Activated naive CD4-positive, alpha-beta T cell treated with anti-CD3 and anti-CD28 coated beads for 36 hours (primary cell): ENCODE measurements at places on chromosomes 13 and 19. TPM values are rescaled to one million over a fixed set of nuclear protein-coding genes. Genes with fewer than 3 reads are reported as not detected.

Gene ZNF175
- 6.5 TPM for total RNA-seq

DNA sequence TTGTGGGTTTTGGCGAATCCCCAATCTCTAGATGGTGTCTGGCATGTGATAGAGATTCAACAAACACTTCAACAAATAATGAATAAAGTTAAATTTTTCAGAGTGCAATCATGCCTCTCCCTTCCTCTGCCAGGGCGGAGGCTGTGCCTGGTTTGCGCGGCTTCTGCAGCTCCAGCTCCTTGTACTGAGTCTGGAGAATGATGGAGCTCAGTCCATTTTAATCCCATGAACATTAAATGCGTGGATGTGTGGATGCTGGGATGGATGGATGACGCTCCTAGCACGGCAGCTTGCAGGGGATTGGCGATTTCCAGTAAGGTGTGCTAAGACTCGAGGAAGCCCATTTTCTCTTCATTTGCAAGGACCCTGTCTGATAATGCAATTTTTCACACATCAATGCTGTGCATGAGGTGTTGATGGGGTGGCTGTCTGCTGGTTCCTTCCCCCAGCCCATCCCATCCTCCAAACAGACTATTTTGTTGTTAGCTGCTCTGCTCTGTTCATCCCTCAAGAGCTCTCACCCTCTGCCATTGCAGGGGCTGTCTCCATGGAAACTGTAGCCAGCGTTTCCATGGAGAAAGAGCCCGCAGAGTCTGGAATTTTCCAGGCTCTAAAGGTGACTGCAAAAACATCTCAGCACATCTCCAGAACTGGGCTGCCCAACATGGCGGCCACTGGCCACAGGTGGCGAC lies 92.6 kb upstream of the PEG3 start:
- no peak overlapping the region for H3K27ac ChIP-seq
- no peaks in the 10 kb centered on the region for H3K27me3 ChIP-seq
- H3K4me3 ChIP-seq, result no peak overlapping the region
- no peaks in the 10 kb centered on the region for H3K4me1 ChIP-seq
- H3K36me3 ChIP-seq, result peaks cover 6% of the 10 kb centered on the region
- DNase-seq, result no peak

DNA sequence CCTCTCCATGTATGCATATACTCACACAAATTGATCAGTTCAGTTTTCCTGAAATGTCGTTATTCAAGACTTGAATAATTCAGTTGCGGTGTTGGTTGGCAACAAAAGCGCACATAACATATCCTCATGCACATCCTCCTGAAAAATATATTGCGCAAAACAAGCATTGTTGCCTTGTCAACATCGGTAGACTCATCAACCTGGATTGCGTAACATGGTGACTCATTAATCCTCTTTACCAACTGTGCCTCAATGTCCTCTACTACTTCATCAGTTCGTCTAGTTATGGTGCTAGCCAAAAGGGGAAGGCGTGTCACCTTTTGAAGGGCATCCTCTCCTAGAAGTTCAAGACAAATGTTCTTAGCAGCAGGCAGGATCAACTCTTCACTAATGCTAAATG lies 357.7 kb downstream of the LMO7 start:
- H3K27me3 ChIP-seq, result no peaks in the 10 kb centered on the region
- H3K36me3 ChIP-seq, result no peaks in the 10 kb centered on the region
- H3K27ac ChIP-seq, result no peak overlapping the region
- no peaks in the 10 kb centered on the region for H3K4me1 ChIP-seq
- H3K4me3 ChIP-seq, result no peak overlapping the region

- no peaks in the 10 kb centered on the region for H3K27me3 ChIP-seq
- H3K27ac ChIP-seq, result peak overlapping the region; percentile 94
- peaks cover 59% of the 10 kb centered on the region for H3K36me3 ChIP-seq
- H3K4me1 ChIP-seq, result peaks cover 96% of the 10 kb centered on the region
- no peak for DNase-seq
- H3K4me3 ChIP-seq, result peak overlapping the region; percentile 57
These were observed 10.8 kb downstream of the LCP1 start for GRCh38 chr13:46171217-46171616.

DNA sequence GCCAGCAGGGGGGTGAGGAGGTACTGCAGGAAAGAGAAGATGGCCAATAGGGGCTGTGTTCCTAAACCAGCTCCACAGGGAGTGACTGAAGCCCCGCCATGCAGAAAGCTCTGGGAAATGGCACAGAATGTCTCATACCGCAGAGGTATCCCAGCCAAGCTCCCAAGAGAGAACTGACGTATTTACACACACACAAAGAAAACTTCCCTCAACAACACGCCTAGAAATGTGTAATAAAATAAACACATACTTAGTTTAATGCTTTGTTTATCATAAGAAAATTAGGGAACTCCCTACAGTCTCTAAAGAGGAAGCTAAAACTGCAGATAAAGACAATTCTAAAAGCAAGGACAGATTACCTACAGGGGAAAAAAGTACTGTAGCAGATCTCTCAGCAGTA lies 40.0 kb downstream of the ESD start:
- H3K4me3 ChIP-seq, result no peak overlapping the region
- peaks cover 4% of the 10 kb centered on the region for H3K36me3 ChIP-seq
- H3K27me3 ChIP-seq, result no peaks in the 10 kb centered on the region

Gene PRRG2
- total RNA-seq, result 0.52 TPM

Gene DCT
- total RNA-seq, result not detected

DNA sequence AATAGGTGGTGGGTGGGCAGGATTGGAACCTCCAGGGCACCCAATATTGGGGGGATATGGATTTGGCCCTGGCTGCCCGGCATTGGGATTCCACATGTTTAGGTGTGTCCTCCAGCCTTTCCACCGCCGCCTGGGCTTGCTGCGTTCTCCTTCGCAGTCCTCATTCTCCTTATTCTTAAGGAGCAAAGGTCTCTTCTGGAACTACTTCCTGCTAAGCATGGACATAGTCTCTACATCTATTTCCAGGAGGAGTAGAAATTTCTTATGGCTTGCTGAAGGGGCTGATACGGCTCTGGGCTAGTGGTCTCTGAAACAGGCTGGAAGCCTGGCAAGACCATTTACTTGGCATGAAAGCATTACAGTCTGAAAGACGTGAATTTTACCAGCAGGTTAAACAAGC lies 9.2 kb upstream of the FCGBP start:
- H3K4me3 ChIP-seq, result no peak overlapping the region
- DNase-seq, result no peak
- H3K27me3 ChIP-seq, result no peaks in the 10 kb centered on the region
- peaks cover 79% of the 10 kb centered on the region for H3K4me1 ChIP-seq

Gene KASH5
- 3.2 TPM for total RNA-seq

GRCh38 chr19:53140351-53140750 lies 7.6 kb upstream of the ZNF415 start:
- H3K36me3 ChIP-seq, result peaks cover 61% of the 10 kb centered on the region
- H3K27ac ChIP-seq, result no peak overlapping the region
- no peaks in the 10 kb centered on the region for H3K27me3 ChIP-seq
- DNase-seq, result no peak
- H3K4me1 ChIP-seq, result no peaks in the 10 kb centered on the region

- H3K4me3 ChIP-seq, result no peak overlapping the region
- DNase-seq, result no peak
- peaks cover 2% of the 10 kb centered on the region for H3K4me1 ChIP-seq
- H3K36me3 ChIP-seq, result peaks cover 39% of the 10 kb centered on the region
- H3K27me3 ChIP-seq, result no peaks in the 10 kb centered on the region
These were observed 125.0 kb downstream of the VWA8 start for GRCh38 chr13:41835871-41836270.

GRCh38 chr19:42397263-42398166 lies 7.4 kb upstream of the CNFN start:
- peak overlapping the region; percentile 65 for H3K27ac ChIP-seq
- peaks cover 2% of the 10 kb centered on the region for H3K36me3 ChIP-seq
- peak overlapping the region; percentile 89 for H3K4me3 ChIP-seq
- no peaks in the 10 kb centered on the region for H3K27me3 ChIP-seq

- H3K4me3 ChIP-seq, result no peak overlapping the region
- no peaks in the 10 kb centered on the region for H3K4me1 ChIP-seq
- no peak for DNase-seq
- peaks cover 7% of the 10 kb centered on the region for H3K27me3 ChIP-seq
- H3K27ac ChIP-seq, result no peak overlapping the region
These were observed 66.0 kb upstream of the TNFRSF19 start for GRCh38 chr13:23504180-23504579.

- no peaks in the 10 kb centered on the region for H3K27me3 ChIP-seq
- H3K27ac ChIP-seq, result no peak overlapping the region
- peaks cover 1% of the 10 kb centered on the region for H3K36me3 ChIP-seq
- H3K4me1 ChIP-seq, result no peaks in the 10 kb centered on the region
- H3K4me3 ChIP-seq, result no peak overlapping the region
- DNase-seq, result no peak
These were observed 46.7 kb upstream of the ZNF835 start for GRCh38 chr19:56718231-56718630.

DNA sequence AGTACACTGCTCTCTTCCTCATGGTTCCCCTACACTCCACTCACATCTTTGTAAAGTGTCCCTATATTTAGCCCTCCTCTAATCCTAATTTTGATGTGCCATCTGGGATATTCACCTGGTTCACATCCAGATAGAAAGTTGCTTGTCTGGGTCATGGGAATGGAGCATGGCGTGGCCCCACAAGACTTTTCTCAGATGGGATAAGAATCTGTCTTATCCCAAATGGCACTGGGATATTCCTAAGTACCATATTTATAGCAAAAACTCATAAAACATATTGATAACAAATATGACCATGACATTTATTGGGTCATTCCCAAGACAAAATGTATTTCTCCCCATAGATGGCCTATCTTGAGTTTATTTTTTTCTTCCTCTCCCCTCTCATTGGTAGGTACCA lies 49.5 kb upstream of the POMP start:
- no peaks in the 10 kb centered on the region for H3K36me3 ChIP-seq
- DNase-seq, result no peak
- H3K4me3 ChIP-seq, result no peak overlapping the region
- H3K4me1 ChIP-seq, result peaks cover 20% of the 10 kb centered on the region
- H3K27ac ChIP-seq, result no peak overlapping the region
- H3K27me3 ChIP-seq, result no peaks in the 10 kb centered on the region

DNA sequence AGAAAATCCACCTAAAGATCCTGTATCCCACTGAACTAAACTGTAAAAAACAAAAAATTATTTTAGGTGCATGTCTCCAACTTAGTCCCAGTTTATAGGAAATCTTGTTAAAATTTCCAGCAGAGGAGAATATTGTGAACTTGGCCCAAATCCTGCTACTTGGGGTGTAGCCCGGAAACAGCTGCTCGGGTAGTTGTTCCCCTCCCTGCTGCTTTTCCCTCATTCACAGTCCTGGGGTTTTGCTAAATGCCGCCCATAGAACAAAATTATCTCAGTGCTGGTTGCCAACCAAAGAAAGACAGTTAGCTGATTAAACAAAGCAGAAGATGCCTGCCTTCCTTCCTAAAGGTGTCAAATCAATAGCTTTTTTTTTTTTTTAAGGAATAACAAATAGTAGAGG lies 330.5 kb upstream of the KLF12 start:
- DNase-seq, result no peak
- no peaks in the 10 kb centered on the region for H3K36me3 ChIP-seq
- peaks cover 1% of the 10 kb centered on the region for H3K27me3 ChIP-seq

DNA sequence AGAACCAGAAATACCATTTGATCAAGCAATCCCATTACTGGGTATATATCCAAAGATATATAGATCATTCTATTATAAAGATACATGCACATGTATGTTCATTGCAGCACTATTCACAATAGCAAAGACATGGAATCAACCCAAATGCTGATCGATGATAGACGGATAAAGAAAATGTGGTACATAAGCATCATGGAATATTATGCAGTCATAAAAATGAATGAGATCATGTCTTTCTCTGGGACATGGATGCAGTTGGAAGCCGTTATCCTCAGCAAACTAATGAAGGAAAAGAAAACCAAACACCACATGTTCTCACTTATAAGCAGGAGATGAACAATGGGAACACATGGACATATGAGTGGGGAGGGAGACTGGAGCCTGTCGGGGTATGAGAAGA lies 1540.9 kb upstream of the MIR17HG start:
- no peak for DNase-seq

DNA sequence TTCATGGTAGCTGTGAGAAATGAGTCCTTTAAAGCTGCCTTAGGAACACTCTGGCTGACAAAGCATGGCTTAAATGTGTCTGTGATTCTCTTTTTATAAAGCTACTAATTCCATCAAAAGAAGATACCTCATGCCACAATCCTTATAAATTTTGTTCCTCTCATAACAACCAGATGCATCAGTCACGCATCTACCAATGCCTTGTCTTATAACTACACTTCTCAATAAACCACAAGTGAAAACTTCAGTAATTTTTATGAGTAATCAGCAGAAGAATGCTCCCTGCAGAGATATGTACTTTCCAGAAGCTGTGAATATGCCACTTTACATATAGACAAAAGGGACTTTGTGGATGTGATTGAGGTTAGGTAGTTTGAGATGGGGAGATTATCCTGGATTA lies 147.8 kb downstream of the SUCLA2 start:
- no peak overlapping the region for H3K4me3 ChIP-seq
- H3K36me3 ChIP-seq, result no peaks in the 10 kb centered on the region
- H3K27me3 ChIP-seq, result peaks cover 2% of the 10 kb centered on the region
- DNase-seq, result no peak
- no peak overlapping the region for H3K27ac ChIP-seq

DNA sequence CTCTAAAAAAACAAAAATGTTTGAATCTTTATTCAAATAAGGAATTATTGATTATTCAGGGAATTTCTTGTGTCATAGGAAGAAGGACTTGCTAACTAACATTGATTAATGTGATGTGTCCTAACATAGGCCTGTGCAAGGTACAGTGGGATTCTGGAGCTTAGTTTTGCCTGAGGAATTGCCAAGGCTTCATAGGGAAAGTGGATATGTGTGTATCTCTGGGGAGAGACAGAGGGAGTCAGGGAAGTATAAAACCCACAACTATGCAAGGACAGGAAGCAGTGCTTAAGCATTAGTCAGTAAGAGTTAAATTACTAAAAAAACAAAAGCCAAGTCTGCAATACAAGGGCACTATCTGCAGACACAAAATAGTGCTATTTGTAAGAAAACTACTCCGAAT lies 59.6 kb downstream of the WDFY2 start:
- no peak for DNase-seq
- H3K4me3 ChIP-seq, result no peak overlapping the region
- H3K27me3 ChIP-seq, result no peaks in the 10 kb centered on the region
- peaks cover 40% of the 10 kb centered on the region for H3K4me1 ChIP-seq
- H3K27ac ChIP-seq, result peak overlapping the region; percentile 9

DNA sequence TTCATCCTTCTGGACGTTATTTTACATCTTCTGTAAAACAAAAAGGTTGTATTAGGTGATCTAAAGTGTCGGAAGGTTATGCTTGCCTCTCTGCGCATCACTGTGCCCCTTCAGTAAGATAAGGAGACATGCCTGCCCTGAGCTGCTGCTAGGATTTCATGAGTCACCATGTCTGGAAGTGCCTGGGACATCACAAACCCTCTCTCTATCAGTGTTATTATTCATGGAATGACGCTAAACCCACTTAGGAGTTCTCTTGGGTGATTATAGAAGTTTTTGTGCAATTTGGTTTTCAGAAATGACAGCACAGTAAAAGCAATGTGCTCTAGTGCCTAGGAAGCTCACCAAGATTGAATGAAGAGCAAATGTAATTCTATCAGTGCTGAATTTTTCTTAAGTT lies 617.7 kb downstream of the DCT start:
- DNase-seq, result no peak
- H3K4me1 ChIP-seq, result no peaks in the 10 kb centered on the region
- H3K36me3 ChIP-seq, result no peaks in the 10 kb centered on the region
- H3K27me3 ChIP-seq, result peaks cover 8% of the 10 kb centered on the region
- no peak overlapping the region for H3K4me3 ChIP-seq

GRCh38 chr13:95317039-95317989 lies 16.1 kb upstream of the ABCC4 start:
- no peak overlapping the region for H3K27ac ChIP-seq
- H3K36me3 ChIP-seq, result no peaks in the 10 kb centered on the region
- H3K27me3 ChIP-seq, result no peaks in the 10 kb centered on the region
- no peak overlapping the region for H3K4me3 ChIP-seq
- no peaks in the 10 kb centered on the region for H3K4me1 ChIP-seq
- DNase-seq, result no peak

Gene PNMA8B
- 0.35 TPM for total RNA-seq

Gene SMIM44
- total RNA-seq, result not detected
